Right ventricle myocardium superior (tissue), 1 donor: ENCODE measurements at places on chromosomes 5 and 9. TPM values are rescaled to one million over a fixed set of nuclear protein-coding genes. Genes with fewer than 3 reads are reported as not detected.

The CENPK gene
- total RNA-seq = 0.67 TPM

The PAX5 gene
- not detected for total RNA-seq

The RLN1 gene
- 0.62 TPM for total RNA-seq

The ECSCR gene
- total RNA-seq = 18.0 TPM

The RANBP6 gene
- 20.5 TPM for total RNA-seq

The NEK6 gene
- 10.3 TPM for total RNA-seq

The PAEP gene
- not detected for total RNA-seq

The LCP2 gene
- 6.7 TPM for total RNA-seq

The PCDHGA8 gene
- 10.1 TPM for total RNA-seq

The MAP1B gene
- total RNA-seq = 49.7 TPM
